ENCODE measurements at places on chromosomes 3 and 15.

DNA sequence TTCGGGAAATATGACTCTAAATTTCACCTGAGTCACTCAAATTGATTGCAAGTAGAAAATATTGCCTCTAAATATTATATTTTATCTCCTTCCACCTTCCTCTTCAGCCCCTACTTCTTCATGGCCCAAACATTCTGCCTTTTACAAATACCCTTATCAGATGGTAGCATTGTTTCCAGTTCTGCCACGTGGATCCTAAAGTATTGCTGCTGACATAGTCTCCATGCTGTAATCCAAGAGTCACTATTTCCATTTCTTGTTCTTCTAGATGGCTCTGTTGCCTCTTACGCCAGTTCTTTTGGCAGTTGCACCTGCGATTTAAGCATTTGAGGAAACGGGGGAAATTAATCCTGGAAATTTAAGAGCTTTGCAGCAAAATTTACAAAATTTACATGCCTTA, 13.6 kb downstream of the LMOD3 start:
- DNase-seq: no peak

DNA sequence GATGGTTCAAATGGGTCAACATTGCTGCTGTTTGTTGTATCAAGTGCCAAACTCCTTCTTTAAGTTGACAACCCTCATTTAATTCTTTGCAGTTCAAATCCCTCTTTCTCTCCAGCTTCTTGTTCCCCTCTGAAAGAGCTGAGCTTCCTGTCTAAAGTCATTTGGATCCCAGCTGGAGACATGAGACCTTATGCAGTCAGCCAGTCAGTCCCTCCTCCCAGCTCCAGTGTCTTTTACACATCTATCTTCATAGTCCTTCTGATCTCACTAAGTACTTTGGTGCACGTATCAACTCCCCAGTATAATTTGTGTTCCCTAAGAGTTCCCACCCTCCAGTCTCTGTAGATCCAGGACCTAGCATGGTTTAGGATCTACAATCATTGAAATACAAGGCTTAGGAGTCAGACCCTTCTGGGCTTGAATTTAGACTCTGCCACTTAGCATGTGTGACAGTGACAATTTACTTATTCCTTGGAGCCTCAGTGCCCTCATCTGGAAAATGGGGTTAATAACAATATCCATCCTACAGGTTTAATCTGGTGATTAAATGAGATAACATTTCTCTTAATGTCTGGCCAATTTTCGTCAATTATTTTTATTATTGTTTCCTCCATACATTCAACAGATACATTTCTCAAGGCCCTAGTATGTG, 102.8 kb upstream of the SEMA6D start:
- DNase-seq: no peak

DNA sequence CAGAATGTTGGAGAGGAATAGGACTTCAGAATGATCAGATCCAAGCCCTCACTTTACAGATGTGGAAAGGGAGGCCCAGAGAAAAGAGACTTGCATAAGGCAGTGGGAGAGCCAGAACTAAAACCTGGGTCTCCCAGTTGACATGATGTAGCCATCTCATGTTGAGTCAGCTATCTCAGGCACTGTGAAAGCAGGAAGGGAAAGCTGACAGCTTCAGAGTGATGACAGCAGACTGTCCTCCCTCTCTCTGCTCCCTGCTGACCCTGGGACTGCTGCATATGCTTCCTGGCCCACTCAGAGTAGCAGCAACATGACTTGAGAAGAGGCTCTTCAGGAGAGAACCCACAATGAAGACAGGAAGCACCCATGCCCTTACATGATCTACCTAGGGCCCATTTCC, 14.7 kb downstream of the FHIT start:
- DNase-seq: no peak

GRCh38 chr3:4722103-4722502, 229.0 kb downstream of the ITPR1 start:
- DNase-seq: peak; percentile 25

DNA sequence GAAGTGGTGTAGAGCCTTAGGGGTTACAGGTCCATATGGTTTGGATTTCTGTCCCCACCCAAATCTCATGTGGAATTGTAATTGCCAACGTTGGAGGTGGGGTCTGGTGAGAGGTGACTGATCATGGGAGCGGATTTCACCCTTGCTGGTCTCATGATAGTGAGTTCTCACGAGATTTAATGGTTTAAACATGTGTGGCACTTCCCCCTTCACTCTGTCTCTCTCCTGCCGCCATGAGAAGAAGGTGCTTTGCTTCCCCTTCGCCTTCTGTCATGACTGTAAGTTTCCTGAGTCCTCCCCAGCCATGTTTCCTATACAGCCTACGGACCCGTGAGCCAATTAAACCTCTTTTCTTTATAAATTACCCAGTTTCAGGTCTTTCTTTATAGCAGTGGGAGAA, 43.1 kb upstream of the MFGE8 start:
- no peak for DNase-seq

DNA sequence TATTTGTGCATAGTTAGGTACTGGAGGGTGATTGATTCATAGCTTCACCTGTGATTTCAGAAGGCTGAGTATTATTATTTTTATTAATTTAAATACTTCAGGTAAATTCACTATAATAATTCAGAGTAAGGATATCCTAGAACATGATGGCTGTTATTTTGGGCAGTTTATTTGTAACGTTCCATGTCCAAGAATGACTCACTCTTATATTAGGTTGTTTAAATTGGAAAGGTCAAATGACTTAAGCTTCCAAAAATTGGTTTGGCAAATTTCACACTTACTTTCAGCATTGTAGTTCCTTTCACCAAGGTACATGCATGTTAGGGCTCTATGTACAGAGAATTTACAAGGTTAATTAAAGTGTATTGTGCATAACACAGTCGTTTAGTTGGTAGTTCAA, 120.2 kb downstream of the EPHA3 start:
- DNase-seq: no peak

DNA sequence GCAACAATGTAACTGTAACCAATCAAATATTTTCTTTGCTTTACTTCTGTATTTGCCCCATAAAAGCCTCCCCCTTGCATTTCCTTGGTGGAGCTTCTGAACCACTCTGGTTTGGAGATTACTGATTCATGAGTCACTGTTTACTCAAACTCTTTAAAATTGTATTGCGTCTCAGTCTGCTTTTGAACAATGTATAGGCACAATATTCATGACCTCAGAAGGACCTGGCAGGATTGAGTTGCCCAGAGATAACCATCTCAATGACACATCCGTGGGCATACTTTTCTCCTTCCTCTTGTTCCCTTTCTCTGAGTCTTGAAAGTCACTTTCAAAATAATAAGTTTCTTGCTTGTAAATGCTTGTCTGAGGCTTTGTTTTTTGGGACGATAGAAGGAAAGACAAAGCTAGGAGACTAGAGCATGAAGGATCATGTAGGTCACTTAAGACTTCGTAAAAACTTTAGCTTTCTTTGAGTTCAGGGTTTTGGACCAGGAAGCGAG, 57.1 kb upstream of the POU1F1 start:
- DNase-seq: peak; percentile 46

GRCh38 chr3:192869131-192870031, 48.3 kb downstream of the MB21D2 start:
- no peak for DNase-seq

- DNase-seq: no peak
Observed at GRCh38 chr15:92071045-92071634, 217.6 kb downstream of the SLCO3A1 start.

DNA sequence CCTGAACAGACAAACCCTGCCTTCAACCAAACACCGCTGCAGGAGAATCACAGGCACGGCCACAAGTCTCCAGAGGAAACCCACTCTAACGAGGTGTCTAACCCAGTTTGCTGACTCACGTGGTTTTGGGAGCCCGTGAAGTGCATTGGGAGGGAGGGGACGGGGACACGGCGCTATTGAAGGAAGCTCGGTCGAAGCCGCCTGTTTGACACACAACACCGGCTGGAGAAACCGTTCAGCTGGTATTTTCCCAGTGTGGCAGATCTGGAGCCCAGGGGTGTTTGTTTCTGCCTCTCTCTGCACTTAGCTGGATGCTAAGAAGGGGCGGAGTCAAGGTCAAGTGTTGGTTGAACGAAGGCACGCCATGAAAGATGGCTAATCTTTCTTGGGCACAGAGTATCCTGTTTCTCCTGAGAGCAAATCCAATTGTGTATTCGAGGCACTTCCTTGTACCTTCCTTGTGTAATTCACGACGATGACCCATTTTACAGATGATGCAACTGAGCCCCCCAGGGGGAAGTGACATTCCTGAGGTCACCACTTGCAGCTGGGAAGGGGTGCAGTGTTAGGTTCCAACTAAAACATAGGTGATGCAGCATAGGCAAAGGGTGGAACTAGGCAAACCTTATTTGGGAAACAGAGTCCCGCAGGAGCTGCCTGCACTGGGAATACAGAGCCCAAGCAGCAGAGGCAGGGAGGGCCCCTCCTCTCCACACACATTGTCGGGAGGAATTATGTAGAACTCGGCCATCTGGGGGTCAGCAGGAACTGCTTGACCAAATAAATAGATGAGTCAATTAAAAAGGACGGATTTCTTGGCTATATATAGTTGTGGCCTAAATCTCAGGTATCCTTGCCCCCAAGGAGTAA, 22.5 kb downstream of the SLC6A6 start:
- DNase-seq: peak; percentile 35

DNA sequence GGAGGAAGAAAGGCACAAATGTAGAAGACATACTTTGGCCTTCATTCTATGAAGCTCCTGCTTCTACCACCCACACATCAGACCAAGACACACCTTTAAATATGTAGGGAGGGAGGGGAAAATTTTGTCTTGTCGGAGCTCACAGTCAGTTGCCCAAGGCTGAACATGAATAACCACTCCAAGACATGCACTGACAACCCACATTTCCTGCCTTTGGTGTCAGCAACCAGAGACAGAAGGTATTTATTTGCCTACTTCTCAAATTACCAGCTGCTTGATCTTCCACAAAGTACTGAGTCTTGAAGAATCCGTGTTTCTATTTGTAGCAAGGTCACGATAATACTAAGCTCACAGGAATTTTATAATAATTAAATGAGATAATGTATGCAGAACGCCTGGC, 169.7 kb downstream of the KCNMB2 start:
- DNase-seq: no peak

- DNase-seq: no peak
Observed at GRCh38 chr3:10185804-10186762, 21.4 kb downstream of the IRAK2 start.

GRCh38 chr3:17846466-17846865, 104.0 kb upstream of the TBC1D5 start:
- no peak for DNase-seq

- DNase-seq: no peak
Observed at GRCh38 chr15:66424963-66425612, 38.4 kb downstream of the MAP2K1 start.

DNA sequence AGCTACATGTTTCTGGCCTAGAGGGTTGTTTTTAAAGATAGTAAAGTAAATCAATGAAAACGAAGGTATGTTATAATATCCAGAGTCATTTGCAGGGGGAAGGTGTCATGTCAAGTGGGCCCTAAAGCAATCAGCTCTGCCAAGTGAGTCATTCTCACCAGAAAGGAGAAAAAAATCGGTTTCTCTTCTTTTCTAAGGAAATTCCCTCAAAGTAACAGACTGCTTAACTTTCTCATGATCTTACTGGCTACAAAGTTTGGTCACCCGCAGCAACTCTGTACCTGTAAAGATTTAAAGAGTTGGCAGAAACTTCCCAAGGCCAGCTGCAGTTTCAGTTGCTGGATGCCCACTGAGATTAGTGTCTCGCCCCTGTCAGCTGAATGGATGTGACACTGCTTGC, 5.5 kb upstream of the FSIP1 start:
- DNase-seq: no peak

- DNase-seq: no peak
Observed at GRCh38 chr15:94177112-94177511, 54.2 kb upstream of the MCTP2 start.

- DNase-seq: no peak
Observed at GRCh38 chr3:174206607-174207192, 652.4 kb upstream of the NAALADL2 start.

DNA sequence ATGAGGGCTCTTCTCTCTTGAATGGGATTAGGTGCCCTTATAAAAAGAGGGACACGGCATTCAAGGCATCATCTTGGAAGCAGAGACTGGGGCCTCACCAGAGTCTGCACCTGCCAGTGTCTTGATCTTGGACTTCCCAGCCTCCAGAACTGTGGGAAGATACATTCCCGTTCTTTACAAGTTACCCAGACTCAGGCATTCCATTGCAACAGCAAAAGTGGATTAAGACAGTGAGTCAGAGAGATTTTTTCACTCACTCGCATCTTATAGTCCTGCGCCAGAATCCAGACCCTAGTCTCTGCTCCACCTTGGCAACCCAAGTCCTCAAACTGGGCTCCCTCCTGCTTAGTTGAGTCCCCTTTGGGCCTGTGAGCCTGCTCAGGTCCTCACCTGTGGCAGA, 2.7 kb downstream of the LCTL start:
- no peak for DNase-seq

- no peak for DNase-seq
Observed at GRCh38 chr3:61560517-61561373, 626 bp upstream of the PTPRG start.

DNA sequence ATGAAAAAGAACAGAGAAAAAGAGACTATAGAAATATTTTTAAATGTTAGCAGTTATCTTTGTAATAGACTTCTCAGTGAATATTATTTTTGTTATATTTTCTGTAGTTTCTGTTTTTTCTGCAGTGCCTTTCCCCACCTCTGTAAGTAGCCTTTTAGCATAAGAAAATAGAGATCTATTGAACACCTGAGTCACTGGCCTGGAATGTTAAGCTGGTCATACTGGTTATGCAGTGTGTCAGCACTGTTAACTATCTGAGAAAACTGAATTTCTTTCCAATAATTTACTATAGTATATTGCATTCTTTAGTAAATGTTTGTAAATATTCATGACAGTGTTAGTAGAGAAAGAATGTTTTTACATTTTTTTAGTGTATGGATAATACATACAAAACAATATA, 79.8 kb downstream of the NECTIN3 start:
- no peak for DNase-seq

DNA sequence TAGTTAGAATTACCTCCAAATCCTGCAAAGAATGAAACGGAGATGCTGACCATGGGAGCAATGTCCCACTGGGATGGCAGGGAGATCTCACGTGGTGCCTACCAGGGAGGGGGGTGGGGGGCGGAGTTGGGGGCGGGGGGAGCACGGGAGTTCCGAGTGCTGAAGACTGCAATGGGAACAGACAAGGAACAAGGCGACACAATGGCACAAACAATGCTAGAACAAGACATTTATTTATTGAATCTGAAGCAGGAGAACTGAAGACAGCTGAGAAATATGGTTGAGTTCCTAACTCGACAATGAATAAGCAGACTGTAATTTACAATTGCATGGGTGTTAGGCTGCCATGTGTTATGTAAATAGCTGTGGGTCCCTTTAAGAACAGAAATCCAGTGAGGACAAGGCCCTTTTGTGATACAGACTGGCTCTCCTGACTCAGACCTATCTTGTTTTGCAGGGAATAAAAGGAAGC, 91.2 kb downstream of the AQP9 start:
- DNase-seq: no peak

- DNase-seq: no peak
Observed at GRCh38 chr15:79282371-79283251, at the start of gene ANKRD34C. TSS of gene ANKRD34C (plus strand) at chr15:79282722. CDS start at chr15:79293285, 10,563 bp downstream.

GRCh38 chr3:60636846-60637245, 614.4 kb downstream of the FHIT start:
- no peak for DNase-seq

GRCh38 chr3:31002730-31003129, 108.3 kb upstream of the GADL1 start:
- DNase-seq: no peak

All from stimulated activated CD4-positive, alpha-beta T cell treated with anti-CD3 and anti-CD28 coated beads, Interleukin-4, amount 100 ng/mL, for 24 hours (primary cell).